WTC11 (cell line): ENCODE measurements at places on chromosomes 6 and 20.

DNA sequence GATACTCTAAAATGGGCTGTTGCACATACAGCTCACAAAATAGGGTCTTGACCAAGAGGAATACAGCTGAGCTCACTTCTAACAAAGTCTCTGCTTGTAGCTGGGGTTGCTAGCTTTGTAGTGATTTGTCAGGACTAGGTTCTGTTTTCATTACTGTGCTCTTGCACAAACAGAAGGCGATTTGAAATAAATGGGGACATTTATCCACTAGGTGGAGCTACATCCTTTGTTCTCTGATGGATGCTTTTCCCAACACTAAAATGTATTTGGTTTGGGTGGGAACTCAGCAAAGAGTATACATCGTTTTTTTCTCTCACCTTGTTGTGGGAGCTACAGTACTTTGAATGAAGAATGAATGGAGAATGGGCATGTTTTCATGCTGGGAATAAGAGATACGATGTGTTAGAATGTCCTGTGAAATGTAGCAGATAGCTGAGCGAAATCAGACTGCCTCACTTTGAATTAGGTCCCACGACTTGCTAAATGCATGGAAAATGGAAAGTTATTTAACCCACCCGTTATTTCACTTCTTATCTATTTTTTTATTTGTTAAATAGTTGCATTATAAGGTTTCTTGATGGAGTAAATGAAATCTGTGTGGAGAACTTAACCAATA, 494.7 kb upstream of the MAP3K7 start:
- no peak overlapping the region for H3K27ac ChIP-seq
- DNase-seq, result no peak
- no peak overlapping the region for H3K4me3 ChIP-seq
- peaks cover 28% of the 10 kb centered on the region for H3K4me1 ChIP-seq

- peaks cover 7% of the 10 kb centered on the region for H3K4me1 ChIP-seq
- DNase-seq, result no peak
- no peaks in the 10 kb centered on the region for H3K27me3 ChIP-seq
- no peak overlapping the region for H3K4me3 ChIP-seq
These were observed 66.5 kb downstream of the HECA start for GRCh38 chr6:139201378-139201777.

DNA sequence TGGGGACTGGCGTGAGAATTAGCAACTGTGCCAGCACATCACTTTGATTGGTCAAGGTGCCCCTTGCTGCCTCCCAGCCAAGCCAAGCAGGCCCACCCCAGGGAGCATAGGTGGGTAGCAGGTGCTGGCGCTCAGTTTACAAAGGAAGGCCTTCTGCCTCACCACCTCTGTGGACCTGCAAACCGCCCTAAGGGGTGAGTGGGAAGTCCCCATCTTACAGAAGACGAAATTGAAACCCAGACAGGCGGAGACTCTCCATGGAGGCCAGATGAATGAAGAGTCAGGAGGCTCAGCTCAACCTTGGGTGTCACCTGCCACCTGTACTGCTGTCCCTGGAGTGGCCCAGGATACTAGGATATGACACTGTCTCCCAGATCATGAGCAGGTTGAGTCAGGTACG, 21.5 kb upstream of the MAS1L start:
- no peak overlapping the region for H3K4me3 ChIP-seq
- H3K27ac ChIP-seq, result no peak overlapping the region
- H3K36me3 ChIP-seq, result no peaks in the 10 kb centered on the region
- H3K27me3 ChIP-seq, result peaks cover 8% of the 10 kb centered on the region; the same call in 1 of the 2 replicates
- H3K4me1 ChIP-seq, result peaks cover 10% of the 10 kb centered on the region
- no peak for DNase-seq

DNA sequence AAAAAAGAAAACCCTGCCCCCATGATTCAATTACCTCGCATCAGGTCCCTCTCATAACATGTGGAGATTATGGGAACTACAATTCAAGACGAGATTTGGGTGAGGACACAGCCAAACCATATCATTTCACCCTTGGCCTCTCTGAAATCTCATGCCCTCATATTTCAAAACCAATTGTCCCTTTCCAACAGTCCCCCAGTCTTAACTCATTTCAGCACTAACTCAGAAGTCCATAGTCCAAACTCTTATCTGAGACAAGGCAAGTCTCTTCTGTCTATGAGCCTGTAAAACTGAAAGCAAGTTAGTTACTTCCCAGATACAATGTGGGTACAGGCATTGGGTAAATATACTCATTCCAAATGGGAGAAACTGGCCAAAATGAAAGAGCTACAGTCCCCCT, 536.1 kb downstream of the MEI4 start:
- H3K4me1 ChIP-seq, result peaks cover 9% of the 10 kb centered on the region
- H3K4me3 ChIP-seq, result no peak overlapping the region
- DNase-seq, result no peak
- peaks cover 14% of the 10 kb centered on the region for H3K36me3 ChIP-seq

GRCh38 chr6:3427687-3428085, 29.2 kb downstream of the SLC22A23 start:
- H3K27ac ChIP-seq, result peak overlapping the region; percentile 47; the same call in 1 of the 2 replicates
- H3K4me1 ChIP-seq, result peaks cover 90% of the 10 kb centered on the region
- H3K36me3 ChIP-seq, result peaks cover 12% of the 10 kb centered on the region; the same call in 1 of the 2 replicates
- no peak overlapping the region for H3K4me3 ChIP-seq
- no peak for DNase-seq
